Neuronal stem cell (in vitro differentiated cells): ENCODE measurements at places on chromosomes 11 and 22.

DNA sequence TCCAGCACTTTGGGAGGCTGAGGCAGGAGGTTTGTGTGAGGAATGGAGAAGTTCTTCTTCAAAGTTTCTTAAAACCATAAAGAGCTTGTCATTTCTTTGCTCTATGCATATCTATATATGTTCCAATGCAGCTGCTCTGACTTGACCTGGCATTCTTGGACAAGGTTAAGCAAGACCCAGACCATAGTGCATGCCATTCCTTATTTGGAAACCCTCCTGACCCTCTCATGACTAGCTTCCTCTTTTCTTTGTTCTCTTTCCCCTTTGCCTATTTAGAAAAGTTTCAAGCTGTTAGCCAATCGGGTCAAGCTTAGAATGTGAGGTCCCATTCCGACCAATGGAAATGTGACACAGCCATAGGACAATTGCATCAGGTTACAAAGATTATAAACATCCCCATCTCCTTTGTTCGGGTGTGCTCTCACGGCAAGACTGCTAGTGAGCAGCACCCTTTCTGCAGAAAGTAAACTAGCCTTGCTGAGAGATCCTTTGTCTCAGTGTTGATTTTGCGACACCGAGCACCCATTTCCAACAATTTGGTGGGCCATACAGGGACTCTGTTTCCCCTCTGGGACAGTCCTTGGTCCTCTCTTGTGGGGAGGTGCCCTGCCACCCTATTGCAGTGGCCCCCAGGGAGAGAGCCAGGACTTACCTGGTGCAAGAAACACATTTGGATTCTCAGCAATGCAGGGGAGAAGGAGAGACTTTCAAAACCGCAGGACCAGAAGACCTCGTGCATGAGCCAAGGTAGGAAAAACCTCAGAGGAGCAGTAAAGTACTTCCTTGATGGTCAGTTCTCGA lies 39.9 kb upstream of the ANO1 start:
- DNase-seq, result no peak
- H3K4me3 ChIP-seq, result no peak overlapping the region
- no peaks in the 10 kb centered on the region for H3K36me3 ChIP-seq
- no peak overlapping the region for H3K27ac ChIP-seq
- no peaks in the 10 kb centered on the region for H3K4me1 ChIP-seq

DNA sequence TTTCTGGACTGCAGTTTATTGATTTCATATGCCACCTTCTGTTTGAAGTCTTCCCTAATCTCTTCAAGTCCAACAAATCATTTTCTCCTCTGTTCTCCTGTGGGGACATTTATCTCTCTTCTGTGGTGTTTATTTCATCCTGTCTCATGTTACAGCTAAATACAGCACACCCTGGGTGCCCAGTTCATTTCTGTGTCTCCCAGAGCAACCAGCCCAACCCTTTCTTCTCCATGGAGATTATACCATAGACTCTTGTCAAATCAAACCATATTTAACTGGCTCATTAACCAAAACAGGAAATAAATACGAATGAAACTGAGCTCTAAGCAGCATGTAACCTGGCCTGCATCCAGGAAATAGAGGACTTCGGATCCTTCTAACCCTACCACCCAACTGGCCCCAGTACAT lies at the start of gene MS4A8:
TSS of gene MS4A8 (plus strand) at position 329 of the 408 bp plus-strand sequence. CDS start 1,249 bp downstream, outside the sequence.
- H3K36me3 ChIP-seq, result no peaks in the 10 kb centered on the region
- no peak within 1 kb of the TSS for H3K27ac ChIP-seq
- no peaks in the 10 kb centered on the region for H3K4me1 ChIP-seq
- no peaks in the 10 kb centered on the region for H3K27me3 ChIP-seq

DNA sequence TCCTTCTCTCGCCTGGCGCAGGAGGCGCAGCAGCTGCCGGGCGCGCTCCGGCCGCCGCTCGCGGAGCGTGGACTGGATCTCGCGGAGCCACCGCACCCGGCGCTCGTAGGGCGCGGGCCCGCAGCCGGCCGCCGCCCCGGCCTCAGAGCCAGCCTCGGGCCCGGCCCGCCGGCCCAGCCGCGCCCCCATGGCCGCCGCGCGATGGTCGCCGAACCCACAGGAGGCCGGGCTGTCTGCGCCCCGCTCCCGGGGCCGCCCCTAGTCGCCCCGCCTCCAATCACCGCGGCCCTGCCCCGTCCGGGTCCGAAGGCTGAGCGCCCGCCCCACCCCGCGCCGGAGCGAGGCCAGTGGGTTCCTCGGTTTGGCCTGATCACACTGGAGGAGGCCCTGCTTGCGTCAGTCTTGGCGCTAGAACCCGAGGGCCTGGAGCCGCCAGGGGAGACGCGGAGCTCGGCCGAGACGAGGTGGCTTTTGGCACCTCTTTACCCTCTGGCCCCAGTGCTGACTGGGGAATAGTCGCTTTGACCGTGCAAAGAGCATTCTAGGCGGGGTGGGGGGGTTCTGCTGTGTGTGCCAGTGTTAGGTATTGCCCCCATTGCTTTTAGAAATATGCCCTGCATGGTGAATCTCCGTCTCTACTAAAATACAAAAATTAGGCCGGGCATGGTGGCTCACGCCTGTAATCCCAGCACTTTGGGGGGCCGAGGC lies at the start of gene LRRC75B:
TSS of gene LRRC75B (minus strand) at position 223 of the 708 bp plus-strand sequence. CDS start at position 189, 34 bp downstream.
- H3K4me3 ChIP-seq, result peak within 1 kb of the TSS; percentile 59
- H3K4me1 ChIP-seq, result peaks cover 19% of the 10 kb centered on the region
- peak within 1 kb of the TSS; percentile 35 for H3K27ac ChIP-seq
- peaks cover 11% of the 10 kb centered on the region for H3K36me3 ChIP-seq

- no peaks in the 10 kb centered on the region for H3K4me1 ChIP-seq
- DNase-seq, result no peak
- H3K4me3 ChIP-seq, result no peak overlapping the region
- H3K27ac ChIP-seq, result no peak overlapping the region
- no peaks in the 10 kb centered on the region for H3K36me3 ChIP-seq
- H3K27me3 ChIP-seq, result no peaks in the 10 kb centered on the region
These were observed 1.6 kb downstream of the KCNJ1 start for GRCh38 chr11:128865490-128865889.

DNA sequence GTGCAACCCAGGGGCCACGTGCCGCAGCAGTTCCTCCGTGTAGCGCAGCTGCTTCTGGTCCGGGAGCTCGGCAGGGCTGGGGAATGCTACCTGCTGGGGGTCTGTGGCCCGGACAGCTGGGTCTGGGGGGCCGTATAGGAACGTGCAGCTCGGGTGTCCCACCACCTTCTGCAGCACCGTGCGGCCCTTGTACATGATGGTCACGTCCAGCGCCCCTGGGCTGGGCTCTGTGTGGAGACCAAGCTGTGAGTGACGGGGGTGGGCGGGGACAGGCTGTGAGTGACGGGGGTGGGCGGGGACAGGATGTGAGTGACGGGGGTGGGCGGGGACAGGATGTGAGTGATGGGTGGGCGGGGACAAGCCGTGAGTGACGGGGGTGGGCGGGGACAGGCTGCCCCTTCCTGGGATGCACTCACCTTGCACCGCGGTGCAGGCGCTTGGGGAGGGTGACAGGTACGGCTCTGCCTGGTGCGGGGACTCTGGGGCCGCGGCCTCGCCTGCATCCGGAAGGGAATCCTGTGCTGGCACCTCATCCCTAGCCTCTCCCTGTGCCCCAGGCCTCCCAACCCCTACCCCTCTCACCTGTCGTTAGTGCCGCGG lies 2.3 kb downstream of the IRF7 start:
- H3K4me3 ChIP-seq, result no peak overlapping the region
- peaks cover 59% of the 10 kb centered on the region for H3K36me3 ChIP-seq
- H3K27me3 ChIP-seq, result no peaks in the 10 kb centered on the region
- no peak overlapping the region for H3K27ac ChIP-seq
- peaks cover 3% of the 10 kb centered on the region for H3K4me1 ChIP-seq

DNA sequence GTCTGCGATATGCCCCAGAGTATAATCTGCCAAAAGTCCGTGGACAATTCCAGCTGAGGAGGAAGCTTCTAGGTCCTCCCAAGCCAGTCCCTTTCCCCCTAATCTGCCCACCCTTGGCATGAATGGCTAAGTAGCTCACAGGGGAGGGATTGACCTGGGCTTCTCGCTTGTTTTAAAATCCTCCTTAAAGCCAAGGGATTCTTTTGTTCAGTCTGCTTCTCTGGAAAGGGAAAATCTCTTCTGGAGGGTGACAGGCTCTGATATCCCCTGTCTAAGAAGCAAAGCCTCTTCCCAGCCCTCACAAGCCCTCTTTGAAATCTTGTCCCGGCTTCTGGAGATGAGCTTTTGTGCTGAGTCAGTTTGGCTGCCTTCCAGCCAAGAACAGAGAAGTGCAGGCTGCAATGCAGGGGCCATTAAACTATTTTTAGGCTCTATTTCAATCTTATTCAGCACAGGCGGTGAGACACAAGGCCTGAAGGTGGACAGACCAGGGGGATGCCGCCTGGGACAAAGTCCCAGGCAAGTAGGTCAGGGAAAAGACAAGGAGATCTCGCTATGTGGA lies 23.9 kb downstream of the NEFH start:
- peaks cover 3% of the 10 kb centered on the region for H3K4me1 ChIP-seq
- H3K36me3 ChIP-seq, result peaks cover 53% of the 10 kb centered on the region
- no peak for DNase-seq
- H3K27me3 ChIP-seq, result no peaks in the 10 kb centered on the region

GRCh38 chr11:11605181-11605580 lies 16.6 kb downstream of the GALNT18 start:
- no peaks in the 10 kb centered on the region for H3K4me1 ChIP-seq
- no peak overlapping the region for H3K4me3 ChIP-seq
- no peaks in the 10 kb centered on the region for H3K27me3 ChIP-seq
- no peaks in the 10 kb centered on the region for H3K36me3 ChIP-seq

GRCh38 chr11:63015521-63016215 lies at the start of gene SLC22A8:
Gene SLC22A8 (minus strand): TSS chr11:63015841. CDS start chr11:63014958, 883 bp downstream.
- no peak within 1 kb of the TSS for H3K4me3 ChIP-seq
- H3K27me3 ChIP-seq, result peaks cover 7% of the 10 kb centered on the region
- DNase-seq, result peak; percentile 20
- no peaks in the 10 kb centered on the region for H3K4me1 ChIP-seq
- H3K36me3 ChIP-seq, result no peaks in the 10 kb centered on the region

GRCh38 chr11:60184824-60185511 lies 2.1 kb upstream of the MS4A6A start:
- no peaks in the 10 kb centered on the region for H3K36me3 ChIP-seq
- no peak for DNase-seq
- peaks cover 7% of the 10 kb centered on the region for H3K4me1 ChIP-seq
- H3K4me3 ChIP-seq, result no peak overlapping the region

GRCh38 chr11:45337583-45338360 lies 51.6 kb upstream of the SYT13 start:
- peaks cover 2% of the 10 kb centered on the region for H3K36me3 ChIP-seq
- peaks cover 9% of the 10 kb centered on the region for H3K4me1 ChIP-seq
- H3K4me3 ChIP-seq, result no peak overlapping the region
- no peak overlapping the region for H3K27ac ChIP-seq

DNA sequence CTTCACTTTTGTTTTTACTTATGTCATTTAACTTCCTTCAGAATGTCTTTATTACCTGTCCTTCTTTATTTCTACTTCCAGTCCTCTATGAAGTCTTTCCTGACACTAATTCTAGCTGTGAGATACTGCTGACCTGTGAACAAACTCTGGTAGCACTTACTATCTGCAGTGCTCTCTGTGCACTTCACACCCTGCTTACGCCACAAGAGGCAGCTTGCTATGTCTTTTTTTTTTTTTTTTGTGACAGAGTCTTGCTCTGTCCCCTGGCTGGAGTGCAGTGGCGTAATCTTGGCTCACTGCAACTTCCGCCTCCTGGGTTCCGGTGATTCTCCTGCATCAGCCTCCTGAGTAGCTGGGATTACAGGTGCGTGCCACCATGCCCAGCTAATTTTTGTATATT lies 10.7 kb downstream of the STIM1 start:
- H3K4me3 ChIP-seq, result no peak overlapping the region
- H3K36me3 ChIP-seq, result no peaks in the 10 kb centered on the region
- no peak overlapping the region for H3K27ac ChIP-seq
- peaks cover 9% of the 10 kb centered on the region for H3K4me1 ChIP-seq

DNA sequence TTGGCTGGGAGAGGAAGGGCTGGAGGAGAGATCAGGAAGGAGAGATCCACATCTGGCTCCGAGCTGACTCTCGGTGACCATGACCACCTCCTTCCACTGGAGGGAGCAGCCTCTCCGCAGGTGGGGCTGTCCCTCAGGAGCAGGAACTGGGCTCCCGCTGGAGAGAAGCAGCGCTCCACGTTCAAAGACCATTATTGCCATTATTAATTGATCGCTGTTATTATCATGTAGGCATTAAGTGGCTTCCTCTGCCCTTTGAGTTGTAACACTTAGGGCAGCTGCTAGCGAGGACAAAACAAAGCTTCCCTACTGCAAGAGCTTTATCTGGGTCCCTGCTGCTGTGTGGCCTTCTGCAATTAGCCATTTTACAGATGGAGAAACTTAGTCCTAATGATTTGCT lies 251.9 kb downstream of the ST3GAL4 start:
- peak overlapping the region; percentile 77 for H3K27ac ChIP-seq
- no peaks in the 10 kb centered on the region for H3K36me3 ChIP-seq
- no peaks in the 10 kb centered on the region for H3K27me3 ChIP-seq
- peak; percentile 59 for DNase-seq
- H3K4me3 ChIP-seq, result no peak overlapping the region

DNA sequence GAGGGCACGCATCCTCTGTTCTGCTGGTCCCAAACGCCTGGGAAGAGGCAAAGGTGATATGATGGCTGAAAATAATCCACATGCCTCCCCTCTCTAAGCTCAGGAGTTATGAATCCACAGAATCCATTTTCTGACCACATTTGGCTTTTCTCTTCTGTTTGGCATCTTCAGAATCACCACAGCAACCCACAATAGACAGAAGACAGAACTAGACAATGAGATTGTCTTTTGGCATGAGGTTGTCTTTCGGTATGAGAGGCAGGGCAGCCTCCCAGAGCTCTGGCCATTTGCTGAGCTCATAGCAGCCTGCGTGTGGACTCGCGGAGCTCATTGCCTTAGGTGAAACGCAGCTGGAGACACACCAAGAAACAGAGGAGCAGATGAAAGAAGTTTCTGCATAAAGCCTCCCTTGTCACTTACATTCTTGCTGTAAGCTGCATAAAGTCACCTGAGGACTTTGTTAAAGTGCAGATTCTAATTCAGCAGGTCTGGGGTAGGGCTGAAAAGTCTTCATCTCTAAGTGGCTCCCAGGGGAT lies 868.0 kb downstream of the NTM start:
- DNase-seq, result no peak
- no peak overlapping the region for H3K27ac ChIP-seq
- no peak overlapping the region for H3K4me3 ChIP-seq

DNA sequence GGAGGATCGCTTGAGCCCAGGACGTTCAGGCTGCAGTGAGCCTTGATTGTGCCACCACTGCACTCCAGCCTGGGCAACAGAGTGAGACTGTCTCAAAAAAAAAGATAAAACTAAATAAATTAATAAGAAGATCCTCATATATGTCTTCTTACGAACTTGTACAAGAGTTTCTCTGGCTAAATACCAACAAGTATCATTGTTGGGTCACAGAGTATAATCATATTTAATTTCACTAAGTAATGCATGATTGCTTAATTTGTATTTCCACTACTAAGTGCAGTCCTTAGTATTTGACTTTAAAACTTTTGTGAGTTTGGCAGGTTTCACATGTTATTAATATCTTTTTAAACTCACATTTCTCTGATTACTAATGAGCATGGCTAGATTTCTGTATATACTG lies 60.9 kb downstream of the PACS1 start:
- no peak for DNase-seq
- H3K4me1 ChIP-seq, result peaks cover 21% of the 10 kb centered on the region
- no peak overlapping the region for H3K27ac ChIP-seq
- H3K4me3 ChIP-seq, result no peak overlapping the region
